Hematopoietic multipotent progenitor cell treated with erythropoietin and hydrocortisone succinate and interleukin-3 and kit ligand, for 4 days (in vitro differentiated cells): ENCODE measurements at places on chromosomes 12 and 14.

DNA sequence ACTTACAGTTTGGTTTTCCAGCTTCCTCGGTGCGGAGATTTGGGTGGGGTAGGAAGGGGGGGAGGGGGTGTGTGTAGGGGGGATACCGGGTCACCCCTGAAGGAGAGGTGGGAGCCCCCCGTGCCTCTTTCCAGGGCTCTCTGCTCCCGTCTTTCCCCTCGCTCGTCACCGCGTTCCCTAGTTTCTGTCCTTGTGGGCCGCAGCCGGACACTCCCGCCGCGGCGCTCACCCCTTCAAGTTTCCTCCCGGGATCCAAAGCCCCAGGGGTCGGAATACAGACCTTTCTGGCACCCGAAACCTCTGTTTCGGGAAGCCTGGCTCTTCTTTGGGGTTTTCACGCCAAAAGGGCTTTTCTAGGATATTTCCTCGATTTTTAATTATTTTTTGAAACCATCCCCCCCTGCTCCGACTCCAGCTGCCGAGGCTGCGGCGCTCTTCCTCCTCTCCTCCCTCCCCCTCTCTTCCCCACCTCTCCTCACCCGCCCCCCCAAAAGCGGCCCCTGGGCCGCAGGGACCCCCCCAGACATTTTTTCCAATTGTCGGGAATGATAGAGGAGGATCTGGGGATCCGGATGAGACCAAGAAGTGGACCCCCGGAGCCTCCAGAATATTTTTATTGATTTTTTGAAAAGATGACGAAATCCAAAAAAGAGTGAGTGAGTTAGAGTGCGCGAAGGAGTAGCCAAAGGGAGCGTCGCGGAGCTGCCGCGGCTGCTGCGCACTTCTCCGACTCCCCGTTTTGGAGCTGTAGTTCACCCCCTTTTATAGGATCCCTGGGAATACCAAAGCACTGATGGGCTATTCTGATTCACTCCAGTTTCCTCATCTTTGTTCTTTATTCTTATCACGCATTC is 1.7 kb downstream of the CCND2 start:
- peak; percentile 59 for DNase-seq

GRCh38 chr14:55180434-55180833 is 11.0 kb downstream of the DLGAP5 start:
- no peak for DNase-seq

GRCh38 chr12:100608776-100609175 is 35.3 kb downstream of the GAS2L3 start:
- DNase-seq: peak; percentile 64

DNA sequence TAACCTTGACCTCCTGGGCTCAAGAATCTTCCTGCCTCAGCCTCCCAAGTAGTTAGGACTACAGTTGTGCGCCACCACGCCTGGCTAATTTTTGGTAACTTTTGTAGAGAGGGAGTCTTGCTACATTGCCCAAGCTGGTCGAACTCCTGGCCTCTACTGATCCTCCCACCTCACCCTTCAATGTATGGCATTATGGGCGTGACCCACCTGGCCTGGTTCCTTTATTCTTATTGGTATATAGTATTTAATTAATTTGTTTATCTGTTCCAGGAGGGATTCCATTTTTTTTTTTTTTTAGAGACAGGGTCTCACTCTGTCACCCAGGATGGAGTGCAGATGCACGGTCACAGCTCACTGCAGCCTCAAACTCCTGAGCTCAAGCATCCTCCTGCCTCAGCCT is 40.9 kb upstream of the EAPP start:
- DNase-seq: no peak

DNA sequence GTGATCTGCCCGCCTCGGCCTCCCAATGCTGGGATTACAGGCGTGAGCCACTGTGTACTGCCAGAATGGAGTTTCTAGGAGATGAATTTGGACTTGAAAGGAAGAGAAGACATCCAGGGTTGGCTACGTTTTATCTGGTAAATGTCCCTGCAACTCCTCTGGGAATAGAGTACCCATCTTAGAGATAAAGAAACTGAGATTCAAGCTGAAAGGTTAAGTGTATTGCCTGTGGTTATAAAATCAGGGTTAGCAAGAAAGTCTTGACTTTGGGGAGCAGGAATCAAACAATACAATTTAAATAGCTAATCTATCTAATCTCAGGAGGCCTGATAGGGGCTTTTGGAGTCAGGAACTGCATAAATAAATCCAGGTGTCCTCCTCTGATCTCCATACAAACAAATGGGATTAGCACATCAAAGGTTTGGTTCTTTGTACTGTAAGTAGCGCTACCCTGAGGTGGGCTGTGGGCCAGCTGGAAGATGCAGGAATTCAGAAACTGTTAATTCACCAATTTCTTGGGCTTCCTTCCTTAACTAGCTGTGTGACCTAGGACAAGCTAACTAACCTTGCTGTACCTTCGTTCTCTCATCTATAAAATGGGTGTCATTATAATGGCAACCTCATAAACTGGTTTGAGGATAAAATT is 45.1 kb downstream of the TBX3 start:
- DNase-seq: no peak

- no peak for DNase-seq
Observed at GRCh38 chr14:94787092-94787491, 17.2 kb upstream of the GSC start.

- DNase-seq: no peak
Observed at GRCh38 chr12:83097643-83098342, 411.1 kb downstream of the TMTC2 start.

DNA sequence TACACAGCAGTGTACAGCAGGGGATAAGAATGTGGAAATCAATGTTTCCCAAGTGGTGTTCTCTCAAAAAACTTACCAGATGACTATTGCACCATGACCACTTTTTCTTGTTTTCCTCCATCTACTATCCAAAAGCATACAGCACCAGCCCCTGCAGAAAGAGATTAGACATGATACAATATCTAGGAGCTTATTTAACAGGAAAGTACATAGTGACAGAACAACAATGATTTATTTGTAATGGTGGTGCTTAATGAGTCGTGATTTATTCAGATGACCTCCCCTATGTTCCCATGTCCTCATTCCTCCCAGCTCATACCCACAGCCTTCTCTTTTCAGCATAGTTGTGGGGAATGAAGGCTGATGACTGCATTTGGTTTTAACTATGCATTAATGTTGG is 413.6 kb downstream of the BTG1 start:
- no peak for DNase-seq

GRCh38 chr14:98908050-98908449 is 363.9 kb downstream of the BCL11B start:
- DNase-seq: no peak

DNA sequence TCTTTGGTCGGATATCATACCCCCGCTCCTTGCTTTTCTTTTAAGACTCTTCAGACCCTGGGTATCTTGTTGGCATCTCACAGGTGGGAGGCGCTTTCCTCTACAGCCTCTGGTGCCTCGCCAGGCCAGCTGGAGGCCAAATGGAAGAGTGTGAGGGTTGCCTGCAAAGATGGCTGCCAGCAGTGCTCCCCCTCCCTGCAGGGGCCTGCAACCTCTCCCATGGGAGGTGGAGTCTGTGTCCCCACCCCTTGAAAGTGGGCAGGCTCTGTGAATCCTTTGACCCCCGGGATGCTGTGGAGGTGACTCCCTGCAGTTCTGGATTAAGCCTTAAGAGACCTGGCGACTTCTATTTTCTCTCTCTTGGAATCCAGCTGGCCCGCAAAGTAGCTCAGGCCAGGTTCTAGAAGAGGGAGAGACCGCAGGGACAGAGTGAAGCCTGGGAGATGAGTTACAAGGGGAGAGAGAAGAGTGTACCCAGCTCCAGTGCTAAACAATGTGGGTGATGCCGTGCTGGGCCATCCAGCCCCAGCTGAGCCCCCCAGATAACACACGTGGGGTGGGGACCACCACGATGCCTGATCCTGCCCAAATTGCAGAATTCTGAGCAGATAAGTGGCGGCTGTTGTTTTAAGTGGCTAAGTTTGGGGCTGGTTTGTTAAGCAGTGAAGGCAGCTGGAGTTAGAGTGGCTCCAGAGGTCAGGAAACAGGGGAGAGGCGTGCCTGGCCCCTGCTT is 37.9 kb upstream of the NCOR2 start:
- peak; percentile 92 for DNase-seq

- peak; percentile 88 for DNase-seq
Observed at GRCh38 chr14:20652996-20653975, 11.8 kb upstream of the OR6S1 start.

GRCh38 chr14:59277659-59278058 is 89.2 kb downstream of the DAAM1 start:
- DNase-seq: no peak

GRCh38 chr14:53983112-53983511 is 26.5 kb upstream of the BMP4 start:
- no peak for DNase-seq

- peak; percentile 89 for DNase-seq
Observed at GRCh38 chr12:130838951-130839769, at the start of gene STX2. Gene STX2 (minus strand): TSS chr12:130839250. CDS start chr12:130839099, 151 bp downstream.

GRCh38 chr14:96416292-96416691 is 24.4 kb downstream of the AK7 start:
- DNase-seq: peak; percentile 65

GRCh38 chr12:93954166-93955112 is 193.9 kb upstream of the PLXNC1 start:
- no peak for DNase-seq

DNA sequence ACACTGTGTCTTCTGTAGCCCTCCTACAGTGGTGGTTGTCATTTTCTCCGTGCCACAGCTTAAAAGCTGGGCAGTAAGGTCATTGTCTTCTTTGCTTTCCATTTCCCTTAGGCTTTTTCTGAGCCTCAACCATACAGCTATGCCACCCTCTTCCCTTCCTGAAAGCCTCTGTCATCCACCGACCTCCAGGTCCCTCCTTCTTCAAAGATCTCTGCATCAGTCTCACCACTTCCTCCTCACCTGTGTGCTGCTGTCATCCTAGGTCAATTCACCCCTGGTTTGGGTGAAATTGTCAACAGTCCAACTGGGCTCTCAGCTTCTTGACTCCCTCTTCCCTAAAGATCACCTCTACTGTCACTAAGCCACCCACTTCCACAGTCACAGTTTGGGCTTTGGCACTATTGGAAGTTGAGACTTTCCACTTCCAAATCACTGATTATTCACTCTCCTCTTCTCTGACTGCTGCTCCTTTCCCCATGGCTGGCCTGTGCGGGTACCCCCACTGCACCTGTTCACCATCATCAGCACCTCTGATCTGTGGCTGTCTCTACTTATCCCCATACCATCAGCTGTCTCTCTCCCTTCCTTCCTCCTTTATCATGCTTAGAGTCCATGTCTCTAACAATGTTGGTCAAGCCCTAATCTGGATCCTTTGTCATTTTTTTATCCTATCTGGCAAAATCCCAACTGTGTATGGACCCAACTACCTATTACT is 15.5 kb upstream of the TSPAN9 start:
- DNase-seq: no peak
